ENCODE measurements at places on chromosomes 6 and 20.

DNA sequence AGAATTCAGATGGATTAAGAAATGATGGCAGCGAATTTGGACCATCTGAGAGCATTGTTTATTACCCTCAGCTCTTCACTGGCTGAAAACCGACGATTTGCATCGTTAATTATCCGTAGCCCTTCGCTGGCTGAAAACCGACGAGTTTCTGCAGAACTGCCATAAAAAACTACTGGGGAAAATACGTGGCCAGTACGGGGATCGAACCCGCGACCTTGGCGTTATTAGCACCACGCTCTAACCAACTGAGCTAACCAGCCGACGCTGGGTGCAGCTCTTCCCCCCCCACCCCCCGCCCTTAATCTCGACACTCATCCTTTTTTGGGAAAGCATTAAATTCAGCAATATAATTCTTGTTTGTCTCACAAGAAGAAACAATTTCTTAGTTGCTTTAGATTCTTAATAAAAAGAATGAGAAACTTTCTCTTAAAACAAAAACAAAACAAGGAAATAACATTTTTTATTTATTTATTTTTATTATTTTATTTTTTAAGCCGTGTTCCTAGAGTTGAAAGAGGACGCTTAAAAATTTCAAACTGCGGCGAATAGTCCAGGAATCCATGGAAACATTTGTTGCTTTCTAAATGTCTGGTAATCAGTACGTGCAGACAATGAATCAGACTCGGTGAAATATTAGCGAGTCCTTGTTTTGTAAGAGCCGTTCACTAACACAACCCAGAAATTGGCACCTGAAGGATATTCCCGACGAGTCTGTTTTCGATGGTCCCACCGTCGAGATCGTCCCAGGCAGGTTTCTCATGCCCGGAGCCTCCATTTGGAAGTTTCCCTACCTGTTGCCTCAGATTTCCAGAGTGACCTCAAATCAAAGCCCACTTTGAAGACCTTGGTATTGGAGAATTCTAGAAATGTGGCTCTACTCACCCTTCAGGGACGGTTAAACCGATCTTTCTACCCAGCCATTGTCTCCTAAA is 27.8 kb downstream of the PRSS16 start:
- no peak for DNase-seq

DNA sequence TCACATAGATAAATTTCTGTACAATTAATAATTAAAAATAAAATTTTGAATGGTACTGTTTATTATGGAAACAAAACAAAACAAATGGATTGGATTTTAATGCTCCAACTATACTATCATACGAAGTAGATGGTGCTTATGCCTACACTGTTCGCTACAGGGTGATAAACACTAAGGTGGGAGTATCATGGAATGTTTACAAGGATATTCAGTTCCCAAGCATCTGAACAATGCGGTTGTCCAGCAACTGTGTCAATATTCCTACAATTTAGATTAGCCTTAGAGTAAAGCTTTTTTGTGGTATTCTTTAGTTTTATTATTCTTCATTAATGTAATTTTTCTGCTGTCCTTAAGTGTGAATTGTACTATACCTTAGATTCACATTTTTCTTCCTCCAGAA is 105.1 kb downstream of the MMS22L start:
- DNase-seq: no peak

- DNase-seq: no peak
These were observed 21.6 kb downstream of the CFAP61 start for GRCh38 chr20:20073801-20074371.

DNA sequence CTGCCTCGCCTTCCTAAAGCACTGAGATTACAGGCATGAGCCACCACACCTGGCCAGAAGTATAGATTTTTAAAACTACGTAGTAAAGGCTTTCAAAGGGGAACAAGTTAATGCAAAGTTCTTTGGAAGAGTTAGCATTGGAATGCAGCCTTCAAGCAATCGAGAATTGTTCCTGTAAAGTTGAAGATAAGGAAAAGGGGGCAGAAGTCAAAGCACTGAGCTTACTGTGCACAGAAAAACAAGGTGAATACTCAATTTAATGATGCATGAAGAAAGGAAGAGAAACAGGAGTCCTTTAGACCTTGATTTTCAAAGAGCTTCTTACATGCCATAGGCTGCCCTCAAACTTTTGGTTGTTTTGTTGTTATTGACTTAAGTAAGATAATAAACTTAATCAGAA is 29.1 kb upstream of the LGSN start:
- DNase-seq: no peak

DNA sequence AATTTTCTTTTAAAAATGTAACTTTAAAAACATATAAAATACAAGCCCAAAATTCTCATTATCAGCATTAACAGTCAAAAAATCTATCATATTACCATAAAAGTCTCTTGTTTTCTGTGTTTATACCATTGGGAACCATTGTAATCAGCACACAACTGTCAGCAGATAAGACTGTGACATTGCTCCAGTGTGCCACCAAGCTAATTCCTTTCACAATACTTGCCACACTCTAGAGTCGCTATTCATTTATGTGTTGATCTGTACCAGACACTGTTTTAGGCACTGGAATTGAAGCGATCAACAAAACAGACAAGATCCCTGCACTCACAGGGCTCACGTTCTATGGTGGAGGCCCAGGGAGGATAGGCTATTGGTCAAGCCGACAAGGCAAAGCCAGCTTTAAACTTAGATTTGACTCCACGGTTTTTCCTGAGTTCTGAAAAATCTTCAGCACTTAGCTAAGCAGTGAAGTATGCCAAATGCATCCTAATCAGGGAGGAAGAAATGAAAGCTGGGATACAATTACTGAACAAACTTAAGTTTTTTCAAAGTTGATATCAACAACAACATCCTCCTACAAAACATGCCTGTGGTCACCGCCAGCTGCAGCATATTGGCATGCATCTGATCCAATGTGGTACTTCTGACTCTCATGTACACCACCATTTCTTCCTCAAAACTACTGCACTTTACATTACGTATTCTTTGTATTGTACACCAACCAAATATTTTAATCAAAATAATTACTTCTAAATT is 60.5 kb downstream of the GMDS start:
- DNase-seq: no peak

- DNase-seq: no peak
These were observed 175.4 kb downstream of the UTRN start for GRCh38 chr6:144460327-144461095.

GRCh38 chr20:19483309-19483708 is 270.9 kb downstream of the SLC24A3 start:
- DNase-seq: no peak

DNA sequence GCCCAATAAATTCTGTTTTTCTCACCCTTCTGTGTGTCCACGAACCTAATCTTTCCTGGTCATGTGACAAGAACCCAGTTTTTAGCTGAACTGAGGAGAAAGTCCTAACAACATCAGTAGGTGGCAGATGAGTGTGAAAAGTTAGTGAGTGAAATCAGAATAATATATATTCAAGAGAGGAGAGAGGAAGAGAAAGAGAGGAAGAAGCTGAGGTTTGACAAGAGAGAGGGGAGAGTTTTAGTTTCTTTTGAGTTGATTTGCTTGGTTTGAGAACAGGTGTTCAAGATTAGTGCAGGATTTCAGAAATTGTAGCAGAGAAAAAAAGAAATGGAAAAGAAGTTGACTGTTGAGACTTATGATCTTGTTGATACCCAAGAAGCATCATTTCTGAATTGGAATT is 930.5 kb upstream of the FLRT3 start:
- no peak for DNase-seq

GRCh38 chr6:110322151-110322873 is 35.8 kb downstream of the METTL24 start:
- no peak for DNase-seq

GRCh38 chr6:96520171-96521115 is 1.2 kb upstream of the UFL1 start:
- DNase-seq: no peak

GRCh38 chr20:51528263-51529027 is 14.1 kb downstream of the NFATC2 start:
- DNase-seq: peak; percentile 36

DNA sequence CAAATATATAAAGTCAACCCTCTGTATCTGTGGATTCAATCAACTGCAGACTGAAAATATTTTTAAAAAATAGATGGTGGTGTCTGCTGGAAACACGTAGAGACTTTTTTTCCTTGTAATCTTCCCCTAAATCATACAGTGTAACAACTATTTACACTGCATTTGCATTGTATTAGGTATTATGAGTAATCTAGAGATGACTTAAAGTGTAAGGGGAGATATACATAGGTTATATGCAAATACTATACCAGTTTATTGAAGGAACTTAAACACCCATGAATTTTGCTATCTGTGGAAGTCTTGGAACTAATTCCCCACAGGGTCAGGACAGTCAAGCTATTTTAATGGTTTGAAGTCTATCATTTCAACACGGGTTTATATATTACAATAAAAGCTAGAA is 10.2 kb downstream of the HDAC2 start:
- DNase-seq: no peak

DNA sequence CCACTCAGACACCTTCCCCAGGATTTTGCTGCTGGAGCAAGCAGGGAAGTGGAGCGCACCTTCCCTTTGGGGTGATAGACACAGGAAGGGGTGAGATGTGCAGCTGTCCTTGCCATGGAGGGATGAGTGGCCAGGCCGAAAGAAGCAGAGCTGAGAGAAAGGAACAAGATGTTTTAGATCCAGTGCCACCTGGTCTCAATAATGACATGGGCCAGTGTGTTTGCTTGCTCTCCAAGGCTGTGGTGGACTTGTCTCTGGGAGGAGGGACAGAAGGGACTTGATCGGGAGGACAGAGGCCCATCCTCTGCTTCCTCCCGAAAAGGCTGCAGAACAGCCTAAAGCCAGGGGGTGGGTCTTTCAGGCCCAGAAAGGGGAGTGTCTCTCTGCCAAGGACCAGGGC is 61.7 kb upstream of the CCDC167 start:
- no peak for DNase-seq

DNA sequence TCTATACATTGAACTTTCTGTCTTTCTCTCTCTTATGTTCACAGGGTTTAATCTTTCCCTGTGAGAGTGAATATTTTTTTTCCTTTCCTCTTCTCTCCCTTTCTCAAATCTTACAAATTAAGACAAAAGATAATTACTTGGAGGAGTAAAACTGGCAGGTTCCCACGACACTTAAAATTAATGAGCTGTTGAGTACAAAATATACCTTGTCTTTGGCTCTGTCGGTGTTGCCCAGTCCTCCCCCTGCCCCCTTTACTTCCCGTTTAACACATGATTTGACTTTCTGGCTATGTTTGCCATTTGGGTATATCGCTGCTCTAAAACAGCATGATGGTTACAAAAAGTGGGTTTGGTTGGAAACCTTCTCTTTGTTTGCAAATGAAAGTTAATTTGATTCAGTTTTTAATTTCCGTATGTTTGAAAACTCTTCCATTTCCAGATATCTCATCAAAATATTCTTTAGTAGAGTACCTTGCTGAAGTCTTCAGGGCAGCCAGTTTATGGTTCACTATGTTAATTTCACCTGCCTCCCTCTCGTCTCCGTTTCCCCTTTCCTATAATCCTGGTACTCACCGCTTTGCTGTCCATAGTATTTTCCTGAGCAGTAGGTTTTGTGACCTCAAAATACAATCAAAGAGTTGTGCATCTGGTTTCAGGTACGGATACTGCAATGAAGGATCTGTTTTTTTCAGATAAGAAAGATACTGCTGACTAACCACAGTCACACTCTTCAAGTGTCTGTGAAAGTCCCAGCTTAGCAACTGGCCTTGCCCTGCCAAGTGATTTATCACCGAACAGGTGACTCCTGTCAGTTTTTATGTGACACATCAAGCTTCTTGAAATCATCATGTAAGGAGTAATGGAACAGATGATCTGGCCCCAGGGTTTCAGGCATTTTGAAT is 181.2 kb downstream of the DTNBP1 start:
- DNase-seq: no peak

- DNase-seq: no peak
These were observed 112.7 kb upstream of the HDDC2 start for GRCh38 chr6:125414507-125414906.

- no peak for DNase-seq
These were observed 369.2 kb downstream of the HAO1 start for GRCh38 chr20:7571101-7571500.

- DNase-seq: no peak
These were observed 79.8 kb upstream of the CHD6 start for GRCh38 chr20:41697861-41698559.

DNA sequence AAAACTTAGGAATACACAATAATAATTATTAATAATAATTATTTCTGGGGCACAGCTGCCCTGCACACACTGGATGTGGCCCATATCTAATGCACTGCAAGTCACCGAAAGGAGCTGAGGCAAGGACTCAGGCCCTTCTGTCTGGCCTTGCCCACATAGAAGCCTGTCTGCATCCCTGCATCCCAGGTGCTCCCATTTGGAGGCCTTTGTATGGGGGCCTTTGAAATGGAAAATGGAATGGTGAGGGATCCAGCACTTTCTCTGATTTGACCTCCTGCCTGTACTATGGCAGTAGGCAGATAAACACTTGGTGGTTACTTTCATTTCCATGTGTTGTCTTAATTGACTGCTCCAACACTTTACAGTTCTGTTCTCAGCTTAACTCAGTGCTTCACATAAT is 75.7 kb upstream of the PTCHD4 start:
- DNase-seq: no peak

DNA sequence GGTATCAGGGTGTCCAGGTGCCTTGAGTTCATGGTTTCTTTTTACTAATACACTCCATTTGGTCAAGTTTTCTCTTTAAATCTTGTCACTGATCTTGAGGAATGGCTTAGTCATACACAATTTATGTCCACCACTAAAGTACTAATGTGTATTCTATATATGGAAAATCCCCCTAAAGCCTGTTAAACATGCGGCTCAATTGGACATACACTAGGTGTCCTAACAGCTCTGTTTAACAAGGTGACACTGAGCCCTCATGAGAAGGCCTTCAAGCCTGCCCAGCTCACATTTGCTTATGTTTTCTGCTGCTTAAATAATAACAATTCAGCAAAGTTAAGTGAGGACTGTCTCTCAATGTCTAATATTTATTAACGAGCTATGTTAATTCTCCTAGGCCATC is 31.5 kb downstream of the PDE7B start:
- no peak for DNase-seq

- DNase-seq: no peak
These were observed 24.2 kb upstream of the EXOC2 start for GRCh38 chr6:717135-717534.

GRCh38 chr20:51447097-51447764 is 95.3 kb downstream of the NFATC2 start:
- no peak for DNase-seq

DNA sequence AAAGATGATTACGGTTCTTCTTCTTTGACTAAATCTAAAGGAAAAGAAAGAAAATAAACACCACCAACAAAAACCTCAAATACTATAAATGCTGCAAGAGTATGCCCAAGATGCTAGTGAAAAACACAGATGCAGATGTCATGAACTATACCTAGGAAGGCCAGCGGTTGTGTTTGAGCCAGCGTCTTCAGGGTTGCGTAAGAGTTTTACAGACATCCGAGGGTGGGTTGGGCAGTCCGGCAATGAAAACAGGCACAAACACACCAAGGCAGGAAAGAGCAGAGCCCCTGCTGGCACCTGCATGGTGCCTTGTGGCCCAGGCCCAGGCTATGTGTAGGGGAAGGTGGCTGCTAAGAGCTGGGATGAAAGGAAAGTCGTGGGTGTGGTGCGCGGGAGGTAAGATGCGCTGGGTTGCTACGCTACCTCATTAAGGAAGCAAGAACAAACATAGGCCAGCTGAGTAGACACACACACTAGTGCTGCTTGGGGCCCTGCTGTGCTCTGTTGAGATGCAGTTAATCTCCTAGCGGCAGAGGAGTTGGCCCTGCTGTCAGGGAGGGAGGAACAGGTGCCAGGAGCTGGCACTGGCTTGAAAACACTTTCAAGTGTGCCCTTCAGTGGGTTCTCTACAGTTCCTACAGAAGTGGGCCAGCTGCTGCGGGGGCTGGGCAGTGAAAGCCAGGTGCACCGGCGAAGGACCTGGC is 170.2 kb upstream of the PLN start:
- DNase-seq: no peak

- DNase-seq: no peak
These were observed 28.3 kb upstream of the PREP start for GRCh38 chr6:105431226-105431625.

Measured in stimulated activated CD4-positive, alpha-beta T cell treated with anti-CD3 and anti-CD28 coated beads, Interleukin-15, amount 100 ng/mL, for 1 hour (primary cell).